ENCODE measurements at places on chromosomes 1 and 21. TPM values are rescaled to one million over a fixed set of nuclear protein-coding genes. Genes with fewer than 3 reads are reported as not detected.

Gene DYNLT4
- total RNA-seq, result not detected

Gene APCS
- not detected for total RNA-seq

Gene KCNJ15
- 35.4 TPM for total RNA-seq

Gene SH2D5
- 1.3 TPM for total RNA-seq

Gene KCNE1
- 0.06 TPM for total RNA-seq

Gene TAS1R1
- total RNA-seq, result not detected

Gene CHIA
- not detected for total RNA-seq

Gene S100A8
- total RNA-seq, result not detected

DNA sequence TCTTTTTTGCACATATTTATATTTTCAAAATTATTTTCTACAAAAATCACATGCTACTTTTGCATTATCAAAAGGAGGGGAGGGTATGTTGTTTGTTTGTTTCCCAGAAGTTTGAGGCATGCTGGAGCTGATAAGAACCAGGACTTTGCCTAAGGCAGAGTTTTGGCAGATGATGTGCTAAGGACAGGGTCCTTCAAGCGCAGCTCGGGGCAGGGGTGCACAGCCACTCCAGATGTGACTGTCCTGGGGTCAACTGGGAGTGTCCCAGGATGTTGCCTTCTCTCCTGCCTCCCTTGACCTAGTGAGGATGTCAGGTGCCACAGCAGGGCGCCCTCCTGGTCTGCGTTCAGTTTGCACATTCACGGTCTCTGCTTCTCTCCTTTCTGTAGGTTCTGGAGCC lies 42.6 kb upstream of the SRRM1 start:
- no peak for DNase-seq

- DNase-seq, result no peak
Observed at GRCh38 chr1:8342325-8342724, 24.4 kb downstream of the SLC45A1 start.

DNA sequence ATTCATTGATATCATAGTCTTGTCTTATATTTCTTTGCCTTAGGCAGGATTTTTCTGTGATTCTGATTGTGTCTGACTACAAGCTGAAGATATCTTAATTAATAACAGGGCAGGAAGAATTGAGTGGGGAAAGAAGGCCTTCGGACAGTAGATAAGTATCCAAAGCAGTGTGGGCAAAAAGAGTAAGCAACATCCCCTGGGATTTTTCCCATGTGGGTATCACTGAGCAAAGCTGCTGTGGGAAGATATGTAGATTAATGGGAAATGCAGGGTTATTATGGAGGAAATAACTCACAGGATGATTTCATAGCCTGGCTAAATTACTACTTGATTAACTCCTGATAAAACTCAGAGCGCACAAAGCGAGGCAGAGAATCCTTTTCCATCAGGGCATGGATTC lies 55.7 kb downstream of the RGS5 start:
- no peak for DNase-seq

GRCh38 chr1:157882580-157882979 lies 41.0 kb upstream of the CD5L start:
- DNase-seq, result no peak

DNA sequence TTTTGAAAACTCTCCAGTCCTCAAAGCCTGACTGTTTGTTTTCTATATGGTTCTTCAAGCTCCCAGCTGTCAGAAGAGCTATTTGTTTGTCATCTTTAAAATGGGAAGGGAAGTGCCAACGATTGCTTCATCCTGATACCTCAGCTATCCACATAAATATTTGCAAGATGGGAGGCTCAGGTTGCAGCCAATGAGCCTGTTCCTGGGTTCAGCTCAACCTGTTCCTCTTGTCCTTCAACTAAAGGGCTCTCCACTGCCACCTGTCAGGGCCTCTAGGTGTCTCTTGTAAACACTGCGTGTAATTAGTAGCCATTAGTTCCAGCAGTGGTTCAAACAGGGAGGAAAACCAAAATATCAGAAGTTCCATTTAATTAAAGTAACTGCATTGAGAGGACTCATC lies 445.1 kb downstream of the AJAP1 start:
- DNase-seq, result no peak

DNA sequence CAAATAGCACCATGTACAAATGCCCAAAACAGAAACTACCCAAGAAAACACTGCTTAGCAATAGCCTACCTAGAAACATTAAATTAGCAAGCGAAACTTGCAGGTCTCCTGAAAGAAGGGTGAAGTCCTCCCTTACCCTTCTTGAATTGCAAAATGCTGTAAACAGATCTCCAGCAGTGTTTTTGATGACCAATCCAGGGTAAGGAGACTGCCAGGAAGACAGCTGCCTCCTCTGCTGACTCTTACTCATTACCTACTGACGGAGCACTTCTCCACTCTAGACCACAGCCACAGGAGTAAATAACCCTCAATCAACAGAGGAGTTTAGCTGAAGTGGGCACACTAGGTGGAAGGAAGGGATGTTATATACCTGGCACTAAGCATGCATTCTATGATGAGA lies 32.2 kb upstream of the GADD45A start:
- peak; percentile 68 for DNase-seq

GRCh38 chr1:243447347-243447746 lies 191.5 kb downstream of the SDCCAG8 start:
- DNase-seq, result no peak

- peak; percentile 40 for DNase-seq
Observed at GRCh38 chr1:115596080-115596780, 45.5 kb upstream of the VANGL1 start.

- DNase-seq, result no peak
Observed at GRCh38 chr1:66397192-66397591, 136.8 kb upstream of the SGIP1 start.

DNA sequence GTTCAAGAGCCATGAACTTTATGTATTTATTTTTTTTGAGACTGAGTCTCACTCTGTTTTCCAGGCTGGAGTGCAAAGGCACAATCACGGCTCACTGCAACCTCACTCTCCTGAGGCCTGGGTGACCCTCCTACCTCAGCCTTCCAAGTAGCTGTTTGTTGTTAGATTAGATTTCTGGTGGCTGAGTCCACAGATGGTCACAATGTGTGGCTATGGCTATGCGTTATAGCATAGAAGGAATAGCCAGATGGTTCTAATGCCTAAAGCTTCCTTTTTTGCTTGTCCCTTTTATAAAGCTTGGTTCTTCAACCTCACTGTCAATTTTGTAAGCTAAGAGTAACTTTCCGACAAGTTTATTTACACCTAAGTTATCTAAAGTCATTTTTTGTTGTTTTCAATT lies 62.3 kb upstream of the FMN2 start:
- no peak for DNase-seq

GRCh38 chr1:241276391-241276790 lies 80.6 kb downstream of the RGS7 start:
- no peak for DNase-seq

- DNase-seq, result no peak
Observed at GRCh38 chr21:16376673-16377072, 646.9 kb downstream of the USP25 start.

GRCh38 chr21:36544545-36544944 lies 64.6 kb upstream of the CLDN14 start:
- DNase-seq, result no peak

DNA sequence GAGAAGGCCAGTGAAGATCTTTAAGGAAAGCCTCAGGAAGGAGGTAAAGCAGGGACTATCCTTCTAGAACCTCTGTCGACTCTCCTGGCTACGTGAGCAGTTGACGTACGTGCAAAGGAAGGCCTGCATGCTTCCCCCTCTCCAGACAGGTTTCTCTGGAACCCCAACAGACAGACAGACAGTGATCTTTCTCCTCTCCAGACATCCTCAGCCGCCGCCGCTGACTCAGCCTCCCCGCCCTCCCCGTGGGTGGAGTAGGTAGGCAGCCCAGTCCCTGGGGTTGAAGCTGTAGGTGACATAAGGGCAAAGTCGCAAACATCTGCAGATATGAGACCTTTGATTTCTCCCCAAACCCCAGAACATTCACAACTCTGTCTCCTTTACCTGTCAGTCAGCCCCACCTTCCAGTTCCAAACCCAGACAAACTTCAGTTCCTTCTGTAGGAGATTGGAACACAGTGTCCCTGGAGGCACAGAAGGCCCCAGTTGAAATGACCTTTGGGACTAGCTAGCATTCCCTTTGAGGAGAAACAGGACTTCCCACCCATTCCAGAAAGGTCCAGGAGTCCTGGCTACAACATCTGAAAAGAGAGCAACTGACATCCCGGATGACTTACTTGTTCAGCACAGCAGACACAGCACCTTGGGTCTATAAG lies 146.0 kb upstream of the JUN start:
- peak; percentile 87 for DNase-seq

GRCh38 chr1:145711213-145711651 lies 4.1 kb upstream of the PDZK1 start:
- no peak for DNase-seq

- DNase-seq, result peak; percentile 48
Observed at GRCh38 chr1:219582296-219582695, 30.6 kb downstream of the ZC3H11B start.

GRCh38 chr21:28540514-28540913 lies 452.2 kb downstream of the LTN1 start:
- no peak for DNase-seq

GRCh38 chr1:54158071-54158470 lies 5.3 kb upstream of the CDCP2 start:
- DNase-seq, result peak; percentile 85

DNA sequence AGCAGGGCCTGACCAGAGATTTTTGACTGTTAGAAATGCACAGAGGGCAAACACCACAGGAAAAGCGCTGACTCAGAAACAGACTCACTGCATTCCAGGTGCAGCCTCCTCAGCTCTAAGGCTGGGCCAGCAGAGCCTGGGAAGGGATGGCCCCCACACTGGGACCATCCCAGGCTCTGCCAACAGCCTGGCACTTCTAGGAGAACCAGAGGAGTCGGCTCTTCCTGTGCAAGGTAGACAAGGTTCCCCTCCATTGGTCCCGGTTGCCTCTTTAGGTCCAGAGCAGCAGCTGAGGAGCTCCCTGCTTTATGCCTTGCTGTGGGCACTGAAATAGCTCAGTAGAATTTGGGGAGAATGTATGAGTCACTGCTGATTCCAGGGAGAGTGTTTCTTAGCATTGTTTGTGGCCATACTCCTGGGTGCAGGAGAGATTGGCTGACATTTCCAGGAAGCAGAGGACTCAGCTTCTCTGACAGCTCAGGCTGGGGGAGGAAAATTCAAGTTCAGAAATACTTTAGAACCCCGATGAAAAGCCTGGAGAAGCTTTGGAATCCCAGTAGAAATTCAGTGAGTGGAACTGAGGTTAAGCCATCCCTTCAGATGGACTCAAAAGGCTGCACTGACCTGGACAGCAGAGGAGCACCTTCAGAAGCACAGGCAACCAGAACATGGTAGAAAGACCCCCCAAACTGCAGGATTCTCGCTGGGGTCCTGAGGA lies 19.7 kb downstream of the PRAMEF1 start:
- DNase-seq, result no peak
